ENCODE measurements at places on chromosomes 4 and X.

GRCh38 chr4:25160714-25161592, 704 bp upstream of the SEPSECS start:
- no peak for DNase-seq

GRCh38 chr4:94665500-94666404, 92.0 kb upstream of the BMPR1B start:
- no peak for DNase-seq

GRCh38 chr4:95835672-95836071, 4.2 kb upstream of the PDHA2 start:
- no peak for DNase-seq

DNA sequence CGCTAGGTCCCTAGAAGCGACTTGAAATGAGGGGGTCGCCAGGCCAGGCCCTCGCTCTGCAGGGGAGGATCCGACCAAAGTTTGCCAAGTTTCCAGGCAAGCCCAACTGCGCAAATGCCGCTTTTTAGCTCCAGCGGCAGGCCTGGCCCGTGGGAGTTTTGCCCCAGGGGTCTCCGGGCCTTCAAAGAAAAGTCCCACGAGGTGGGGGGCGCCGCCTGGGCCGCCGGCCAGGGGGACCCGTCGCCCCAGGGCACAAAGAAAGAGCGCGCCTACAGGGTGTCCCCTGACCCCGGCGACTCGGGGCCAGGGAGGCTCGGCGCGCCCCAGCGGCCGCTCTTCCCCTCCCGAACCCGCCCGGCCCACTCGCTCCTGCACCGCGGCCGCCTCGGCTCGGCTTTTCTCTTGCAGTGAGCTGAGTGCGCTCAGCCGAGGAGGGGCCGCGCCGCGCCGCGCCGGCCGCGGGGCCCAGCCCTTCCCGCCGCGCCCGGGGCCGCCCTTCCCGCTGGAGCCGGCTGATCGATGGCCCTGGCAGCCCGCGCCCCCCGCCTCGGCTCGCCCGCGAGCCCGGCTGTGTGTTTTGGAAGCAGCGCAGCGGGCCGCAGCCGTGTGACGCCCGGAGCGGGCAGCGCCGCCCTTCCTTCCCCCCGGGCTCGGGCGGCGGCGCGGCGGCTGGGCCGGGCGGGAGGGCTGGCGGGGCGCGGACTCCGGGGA, 754 bp upstream of the KLF3 start:
- DNase-seq, result no peak

DNA sequence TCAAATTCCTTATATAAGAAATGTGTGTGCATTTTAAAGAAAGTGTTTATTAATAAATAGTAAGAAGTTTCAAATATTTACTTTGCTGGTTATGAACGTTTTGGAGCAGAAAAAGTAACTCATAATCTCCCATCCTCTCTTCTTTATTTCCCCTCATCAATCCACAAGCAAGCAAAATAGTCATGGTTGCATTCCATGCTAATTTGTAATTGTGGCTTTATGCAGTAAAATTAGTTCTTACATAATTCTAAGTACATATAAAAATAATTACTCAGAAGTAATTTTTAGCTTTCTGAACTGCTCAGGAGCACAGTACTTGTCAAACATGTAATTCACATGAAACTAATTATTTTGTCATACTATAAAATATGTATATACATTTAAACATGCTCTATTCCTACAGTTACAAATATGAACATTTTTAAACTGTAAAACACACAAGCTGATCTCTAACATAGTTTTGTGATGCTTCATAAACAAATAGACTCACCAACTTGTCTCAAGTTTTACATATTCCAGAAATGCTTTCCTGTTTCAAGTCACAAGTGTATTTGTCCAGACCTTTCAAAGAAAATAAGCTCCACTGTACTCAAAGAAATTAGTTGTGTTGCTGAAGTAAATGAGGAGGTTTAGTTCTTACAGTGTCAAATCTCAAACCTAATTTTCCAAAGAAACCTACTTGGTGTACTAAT, 218.9 kb downstream of the PABPC4L start:
- DNase-seq, result no peak

GRCh38 chrX:50072110-50072509, 128.7 kb downstream of the AKAP4 start:
- no peak for DNase-seq

- no peak for DNase-seq
Observed at GRCh38 chr4:24055623-24056022, 165.8 kb upstream of the PPARGC1A start.

GRCh38 chr4:3836406-3836755, 70.2 kb downstream of the ADRA2C start:
- DNase-seq, result no peak

GRCh38 chrX:155242300-155242699, 22.0 kb downstream of the RAB39B start:
- DNase-seq, result no peak

DNA sequence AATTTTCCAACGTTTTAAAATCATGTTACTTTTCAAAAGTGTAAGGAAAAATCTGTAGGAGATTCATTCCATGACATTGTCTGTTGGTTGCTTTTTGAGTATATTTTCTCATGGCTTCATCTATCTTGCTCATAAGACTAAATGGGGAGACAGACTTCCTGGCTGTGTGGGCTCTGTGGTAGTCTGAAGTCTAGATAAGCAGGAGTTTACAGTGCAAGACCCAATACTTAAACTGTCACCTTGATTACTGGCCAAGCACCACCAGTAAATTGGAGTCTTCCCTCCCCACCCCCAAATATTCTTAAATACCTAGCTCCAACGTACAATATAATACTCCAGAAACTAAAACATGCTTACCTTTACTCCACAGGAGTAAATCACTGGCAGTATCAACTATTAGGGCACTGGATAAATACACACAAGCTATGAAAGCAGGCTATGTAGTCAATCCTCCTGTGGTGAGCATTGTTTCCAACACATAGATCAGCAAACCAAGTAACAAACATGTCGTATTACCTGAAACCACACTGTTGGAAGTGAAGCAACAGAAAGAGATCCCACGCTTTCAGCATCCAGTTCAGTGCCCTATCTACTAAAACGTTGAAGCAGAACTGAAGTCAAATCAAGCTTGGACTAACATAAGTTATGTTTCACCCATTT, 6.2 kb downstream of the HNRNPD start:
- DNase-seq, result no peak

GRCh38 chr4:44984083-44984482, 257.7 kb upstream of the GNPDA2 start:
- DNase-seq, result no peak

GRCh38 chrX:140713174-140713539, 3.6 kb downstream of the LINC00632 start:
- no peak for DNase-seq

DNA sequence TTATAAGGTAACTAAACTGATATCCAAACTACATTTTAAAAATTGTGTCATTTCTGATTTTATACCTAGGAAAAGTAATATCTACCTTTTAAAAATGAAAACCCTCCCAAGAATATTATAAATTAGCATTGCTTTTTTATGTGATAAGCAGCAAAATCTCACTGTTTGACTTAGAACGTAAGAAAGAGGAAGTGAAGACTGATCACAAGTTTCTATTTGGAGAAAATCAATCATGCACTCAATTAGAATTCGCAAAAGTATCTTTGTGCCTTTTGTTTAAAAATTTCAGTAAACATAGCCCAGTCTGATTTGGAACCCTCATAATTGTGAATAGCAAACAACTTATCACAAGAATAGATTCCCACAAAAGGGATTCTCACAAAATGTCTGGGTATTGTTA, 142.7 kb downstream of the TENM3 start:
- no peak for DNase-seq

- DNase-seq, result no peak
Observed at GRCh38 chrX:132017431-132018185, 5.5 kb upstream of the STK26 start.

DNA sequence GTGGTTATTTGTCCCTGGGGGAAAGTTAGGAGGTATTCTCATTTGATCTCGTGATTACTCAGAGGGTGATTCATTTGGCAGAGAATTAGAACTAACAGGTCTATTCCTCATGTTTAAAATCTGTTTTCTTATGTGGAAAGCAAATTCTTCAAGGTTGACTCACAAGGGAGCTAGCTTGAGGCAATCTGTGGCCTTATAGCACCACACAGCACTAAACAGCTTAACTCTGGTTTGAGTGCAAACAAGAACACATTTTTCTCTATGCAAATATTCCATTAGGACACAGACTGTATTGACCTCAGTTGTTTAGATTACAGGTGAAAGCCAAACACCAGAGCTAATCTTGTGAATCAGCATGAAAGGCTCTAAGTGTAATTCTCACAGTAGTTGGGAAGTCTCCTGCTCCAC, 694.4 kb upstream of the POU3F4 start:
- no peak for DNase-seq

DNA sequence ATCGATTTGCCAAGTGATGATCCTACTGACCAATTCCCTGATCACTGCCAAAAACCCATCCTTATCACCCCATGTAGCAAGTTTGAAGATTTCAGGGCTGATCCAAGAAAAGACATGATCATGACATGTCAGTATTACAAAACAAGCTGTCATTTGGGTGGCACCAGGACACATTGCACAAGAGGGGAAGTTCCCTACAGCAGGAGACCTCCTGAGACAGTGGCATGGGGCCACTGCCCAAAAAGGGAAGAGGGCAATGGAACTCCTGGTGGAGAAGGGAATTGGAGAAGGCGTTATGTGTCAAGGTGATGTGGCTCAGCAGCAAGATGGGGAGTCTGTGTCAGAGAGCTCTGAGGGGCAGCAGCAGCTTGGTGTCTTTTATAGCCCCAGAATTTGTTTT, 43.4 kb downstream of the ZNF182 start:
- DNase-seq, result no peak

DNA sequence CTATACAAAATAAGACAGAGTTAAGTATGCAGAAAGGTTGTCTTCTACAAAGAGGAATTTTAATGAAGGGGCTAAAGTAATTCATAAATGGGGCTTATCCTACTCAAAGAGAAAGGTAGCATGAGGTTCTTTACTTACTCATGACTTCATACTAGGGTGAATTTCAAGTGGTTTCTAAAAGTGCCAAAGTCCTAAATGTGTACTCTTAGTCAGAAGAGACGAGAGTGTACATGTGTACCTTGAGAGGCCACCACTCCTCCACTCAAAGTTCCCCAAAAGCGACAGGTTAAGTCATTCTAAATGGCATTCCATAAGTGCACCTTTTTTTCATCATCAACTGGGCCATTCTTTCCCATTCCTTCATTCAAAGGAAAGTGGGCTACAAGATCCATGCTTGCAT, 21.9 kb downstream of the EDA2R start:
- DNase-seq, result no peak

GRCh38 chrX:5155301-5155700, 1073.4 kb downstream of the NLGN4X start:
- DNase-seq, result no peak

DNA sequence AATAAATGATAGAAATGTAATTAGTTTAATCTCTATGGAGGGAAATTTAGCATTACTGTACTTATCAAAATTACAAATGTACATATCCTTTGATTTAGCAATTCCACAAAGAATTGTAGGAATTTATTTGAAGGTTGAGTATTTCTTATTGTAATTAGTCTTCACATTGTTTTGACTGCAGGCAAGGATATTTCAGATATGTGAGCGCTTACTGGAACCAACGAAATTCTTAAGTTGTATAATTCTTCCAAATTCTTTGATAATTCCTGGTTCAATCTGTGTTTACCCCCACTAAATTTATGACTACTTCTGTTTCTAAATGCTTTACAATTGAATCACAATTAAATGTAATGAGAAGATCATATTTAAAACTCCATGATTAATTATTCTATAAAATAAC, 26.9 kb upstream of the WWC2 start:
- no peak for DNase-seq

DNA sequence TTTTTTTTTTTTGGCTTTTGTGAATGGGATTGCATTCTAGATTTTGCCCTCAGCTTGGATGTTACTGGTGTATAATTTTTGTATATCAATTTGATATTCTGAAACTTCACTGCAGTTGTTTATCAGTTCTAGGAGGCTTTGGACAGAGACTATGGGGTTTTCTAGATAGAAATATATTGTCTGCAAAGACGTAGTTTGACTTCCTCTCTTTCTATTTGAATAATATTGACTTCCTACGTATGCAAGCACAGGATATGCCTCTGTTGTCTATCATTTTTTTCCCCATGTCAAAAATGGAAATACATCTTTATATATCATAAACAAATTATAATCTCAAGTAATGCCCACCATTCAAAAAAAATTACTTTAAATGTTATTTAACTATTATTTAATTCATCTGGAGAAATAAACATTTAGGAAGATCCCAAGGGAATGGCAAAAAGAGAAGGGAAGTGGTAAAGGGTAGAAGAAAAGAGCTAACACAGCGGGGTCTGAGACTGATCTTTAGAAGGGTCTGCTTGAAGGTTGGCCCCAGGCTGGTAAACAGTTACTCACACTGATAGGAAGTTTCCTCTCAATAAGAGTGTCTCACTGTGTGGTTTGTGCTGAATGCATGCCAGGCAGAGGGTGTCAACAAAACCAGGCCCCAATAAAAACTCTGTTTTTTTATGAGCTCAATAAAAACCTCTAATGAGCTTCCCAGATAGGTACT, 35.7 kb downstream of the ZNF518B start:
- DNase-seq, result no peak

DNA sequence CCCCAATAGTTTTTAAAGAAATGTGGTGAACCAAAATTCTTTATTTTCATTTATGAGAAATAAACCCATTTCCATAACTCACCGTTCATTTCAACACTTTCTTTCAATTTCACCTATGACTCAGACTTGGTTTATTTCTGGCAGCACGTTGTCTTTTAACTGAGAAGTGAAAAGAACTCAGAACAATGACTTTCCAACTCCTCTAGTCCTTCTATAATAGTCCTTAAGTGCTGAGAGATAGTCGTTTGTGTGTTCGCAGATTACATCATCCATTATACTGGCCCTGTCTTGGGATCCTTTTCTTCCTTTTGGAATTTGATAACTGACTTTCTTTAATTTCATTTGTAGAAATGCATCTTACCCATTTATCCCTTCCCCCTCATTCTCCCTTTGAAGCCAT, 113.6 kb downstream of the GLUD2 start:
- DNase-seq, result no peak

DNA sequence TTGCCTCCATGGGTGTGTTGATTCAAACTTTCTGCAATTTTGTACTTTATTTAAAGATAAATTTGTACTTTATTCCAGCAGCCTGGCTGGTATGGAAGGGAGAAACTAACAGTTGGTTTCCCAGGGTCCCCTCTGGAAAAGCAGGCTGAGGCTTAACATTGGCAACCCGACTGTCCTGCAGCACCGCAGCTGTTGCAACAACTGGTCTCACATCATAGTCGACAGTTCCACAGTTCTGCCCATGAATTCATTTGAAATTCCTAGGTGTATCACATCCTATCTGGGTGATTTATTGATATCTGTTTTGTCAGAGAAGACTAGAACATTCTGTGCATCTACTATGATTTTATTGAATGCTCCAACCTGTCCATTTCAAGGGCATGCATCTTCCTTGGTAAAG, 98.8 kb upstream of the GATB start:
- no peak for DNase-seq
